ENCODE measurements at places on chromosomes 1 and 21.

GRCh38 chr1:212225416-212225815, 59.8 kb upstream of the PPP2R5A start:
- DNase-seq, result peak; percentile 14

GRCh38 chr1:244049162-244050013, 1.7 kb upstream of the ZBTB18 start:
- DNase-seq, result peak; percentile 38

GRCh38 chr1:80893115-80893514, 907.6 kb upstream of the ADGRL2 start:
- no peak for DNase-seq

DNA sequence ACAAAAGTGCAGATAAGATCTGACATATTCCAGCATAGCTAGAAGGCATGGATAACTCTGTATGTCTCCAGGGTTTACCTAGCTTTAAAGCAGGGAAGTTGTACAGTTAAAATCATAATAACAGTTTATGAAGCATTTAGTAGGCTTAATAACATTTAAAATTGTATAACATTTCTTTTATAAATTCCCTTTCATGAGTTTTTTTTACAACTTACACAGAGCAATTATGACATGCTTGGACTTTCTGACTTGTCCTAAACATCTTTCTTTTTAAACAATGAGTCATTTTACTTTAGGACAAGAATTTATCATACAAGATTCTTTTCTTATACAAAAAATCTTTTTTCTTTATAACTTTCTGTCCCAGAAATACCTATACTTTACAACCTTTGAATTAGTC, 408.5 kb upstream of the NEGR1 start:
- no peak for DNase-seq

- DNase-seq, result no peak
These were observed 103.6 kb downstream of the SPAG17 start for GRCh38 chr1:118081387-118081786.

DNA sequence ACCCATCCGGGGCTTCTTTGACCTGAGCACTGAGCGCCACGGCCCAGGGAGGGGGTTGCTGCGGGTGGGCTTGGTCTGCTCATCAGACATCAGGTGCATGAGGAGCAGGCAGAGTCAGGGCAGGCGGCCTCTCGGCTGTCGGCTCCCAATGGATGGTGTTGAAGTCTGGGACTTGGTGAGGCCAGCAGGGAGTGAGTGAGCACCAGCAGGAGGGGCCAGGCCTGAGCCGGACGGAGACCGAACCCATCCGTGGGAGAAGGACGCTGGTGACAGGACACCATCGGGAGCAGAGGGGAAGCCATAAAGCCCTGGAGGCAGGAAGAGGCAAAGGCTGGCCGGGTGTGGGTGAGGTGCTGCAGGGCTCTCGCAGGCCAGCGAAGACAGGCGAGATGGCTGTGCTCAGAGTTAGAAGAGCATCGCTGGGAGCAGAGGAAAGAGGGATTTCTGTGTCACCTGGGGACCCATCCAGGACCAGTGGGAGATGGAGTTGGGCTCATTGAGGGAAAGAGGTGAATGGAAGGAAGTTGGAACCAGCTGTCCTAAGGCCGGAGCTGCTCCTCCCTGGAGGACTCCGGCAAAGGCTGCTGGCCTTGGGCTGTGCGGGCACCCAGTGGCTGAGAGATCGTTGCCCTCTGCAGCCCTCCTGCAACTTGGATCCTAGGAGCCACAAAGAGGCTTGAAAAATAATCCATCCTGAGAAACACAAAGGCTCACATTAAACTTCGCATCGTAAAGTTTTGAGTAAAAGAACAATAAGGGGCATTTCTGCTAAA, 49.9 kb downstream of the PDE9A start:
- DNase-seq, result no peak

GRCh38 chr1:233675893-233676292, 62.0 kb downstream of the KCNK1 start:
- DNase-seq, result no peak

GRCh38 chr21:37371041-37371397, 4.4 kb downstream of the DYRK1A start:
- no peak for DNase-seq

- no peak for DNase-seq
These were observed 10.1 kb upstream of the GSTM3 start for GRCh38 chr1:109750920-109751319.

DNA sequence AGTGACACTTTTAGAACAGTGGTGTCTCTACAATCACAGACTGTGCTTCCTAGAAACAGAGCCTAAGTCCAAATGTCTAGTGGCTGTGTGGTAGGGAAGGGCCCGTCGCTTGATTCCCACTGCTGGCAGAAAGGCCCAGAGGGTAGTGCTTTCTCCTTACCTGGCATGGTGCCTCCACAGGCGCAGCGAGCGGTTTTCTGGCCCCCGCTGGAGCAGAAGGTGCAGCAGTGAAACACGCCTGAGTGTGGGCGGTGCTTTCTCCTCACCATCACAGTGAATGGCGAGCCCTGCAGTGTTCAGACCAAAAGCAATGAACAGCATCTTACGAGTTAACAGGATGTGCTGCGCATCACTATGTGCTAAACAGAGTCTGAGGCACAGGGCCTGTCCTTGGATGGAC, 8.3 kb downstream of the TRIM45 start:
- no peak for DNase-seq

DNA sequence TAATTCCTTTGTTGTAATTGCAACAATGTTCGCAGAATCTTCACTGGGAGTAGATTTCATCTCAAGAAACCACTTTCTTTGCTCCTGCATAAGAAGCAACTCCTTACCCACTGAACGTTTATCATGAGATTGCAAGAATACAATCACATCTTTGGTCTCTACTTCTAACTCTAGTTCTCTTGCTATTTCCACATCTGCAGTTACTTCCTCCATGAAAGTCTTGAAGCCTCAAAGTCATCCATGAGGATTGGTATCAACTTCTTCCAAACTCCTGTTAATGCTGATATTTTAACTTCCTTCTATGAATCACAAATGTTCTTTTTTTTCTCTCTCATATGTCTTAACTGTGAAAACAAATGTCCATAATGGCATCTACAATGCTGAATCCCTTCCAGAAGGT, 118.6 kb upstream of the RAB4A start:
- DNase-seq, result no peak

All from stimulated activated CD8-positive, alpha-beta memory T cell treated with anti-CD3 and anti-CD28 coated beads, Interleukin-7, amount 100 ng/mL, for 4 hours (primary cell).